ENCODE measurements at places on chromosomes 7 and 10.

GRCh38 chr7:90931986-90932916 lies 332.0 kb upstream of the FZD1 start:
- DNase-seq = no peak

DNA sequence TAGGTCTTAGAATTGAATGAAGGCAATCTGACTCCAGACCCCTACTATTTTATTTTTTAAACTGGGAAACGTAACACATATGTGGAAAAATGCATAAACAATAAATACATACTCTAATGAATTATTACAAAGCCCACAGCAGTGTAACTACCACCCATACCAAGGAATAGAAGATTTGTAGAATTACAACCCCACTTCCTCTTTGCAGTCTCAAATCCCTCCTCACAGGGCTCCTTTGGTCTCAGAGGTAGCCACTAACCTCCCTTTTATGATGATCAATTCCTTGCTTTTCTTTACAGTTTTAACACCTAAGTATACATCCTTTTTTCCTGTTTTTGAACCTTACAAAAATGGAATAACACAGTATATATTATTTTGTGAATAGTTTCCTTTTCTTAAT lies 6.7 kb upstream of the CCDC126 start:
- no peak for DNase-seq

- no peak for DNase-seq
These were observed 268.0 kb downstream of the FRMD4A start for GRCh38 chr10:14062528-14063260.

- no peak for DNase-seq
These were observed 22.3 kb downstream of the CHST15 start for GRCh38 chr10:124071141-124071540.

- DNase-seq = no peak
These were observed 4.5 kb downstream of the TNS3 start for GRCh38 chr7:47577321-47577919.

GRCh38 chr10:15316145-15316544 lies 54.9 kb downstream of the FAM171A1 start:
- DNase-seq = no peak

DNA sequence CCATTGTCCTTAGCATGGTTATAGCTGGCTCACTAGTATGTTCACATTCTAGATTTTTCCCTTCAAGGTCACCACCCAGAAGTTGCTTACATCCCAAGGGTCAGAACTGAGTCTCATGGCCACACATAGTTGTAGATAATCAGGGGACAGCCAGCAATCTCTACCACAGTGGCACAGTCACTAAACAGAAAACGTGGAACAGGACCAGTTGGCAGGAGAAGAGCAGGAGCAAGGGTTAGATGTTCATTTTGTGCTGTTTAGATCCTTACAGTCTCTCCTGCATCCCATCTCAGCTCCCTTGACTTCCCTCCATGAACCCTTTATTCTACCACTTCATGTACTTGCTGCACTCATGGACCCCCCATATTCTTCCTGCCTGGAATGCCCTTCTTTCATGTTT lies 73.9 kb downstream of the LRMDA start:
- no peak for DNase-seq

- DNase-seq = no peak
These were observed 58.9 kb downstream of the FRMPD2 start for GRCh38 chr10:48215486-48216203.

DNA sequence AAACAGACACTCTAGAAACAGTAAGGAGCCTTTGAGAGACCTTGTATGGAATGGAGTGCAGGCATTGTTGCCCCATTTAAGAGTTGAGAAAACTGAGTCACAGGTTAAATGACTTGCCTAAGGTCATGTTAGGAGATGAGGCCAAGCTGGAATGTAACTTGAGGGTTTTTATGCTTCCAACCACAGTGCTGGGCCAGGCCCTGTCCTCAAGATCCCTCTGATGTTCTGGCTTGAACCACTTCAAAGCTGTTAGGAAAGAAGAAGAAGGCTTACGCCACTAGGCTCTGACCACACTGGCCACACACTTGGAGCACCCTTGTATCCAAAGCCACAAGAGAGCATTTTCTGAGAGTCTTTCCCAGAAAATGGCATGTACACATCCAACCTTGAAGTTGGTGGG lies 42.7 kb downstream of the PLAU start:
- DNase-seq = no peak

DNA sequence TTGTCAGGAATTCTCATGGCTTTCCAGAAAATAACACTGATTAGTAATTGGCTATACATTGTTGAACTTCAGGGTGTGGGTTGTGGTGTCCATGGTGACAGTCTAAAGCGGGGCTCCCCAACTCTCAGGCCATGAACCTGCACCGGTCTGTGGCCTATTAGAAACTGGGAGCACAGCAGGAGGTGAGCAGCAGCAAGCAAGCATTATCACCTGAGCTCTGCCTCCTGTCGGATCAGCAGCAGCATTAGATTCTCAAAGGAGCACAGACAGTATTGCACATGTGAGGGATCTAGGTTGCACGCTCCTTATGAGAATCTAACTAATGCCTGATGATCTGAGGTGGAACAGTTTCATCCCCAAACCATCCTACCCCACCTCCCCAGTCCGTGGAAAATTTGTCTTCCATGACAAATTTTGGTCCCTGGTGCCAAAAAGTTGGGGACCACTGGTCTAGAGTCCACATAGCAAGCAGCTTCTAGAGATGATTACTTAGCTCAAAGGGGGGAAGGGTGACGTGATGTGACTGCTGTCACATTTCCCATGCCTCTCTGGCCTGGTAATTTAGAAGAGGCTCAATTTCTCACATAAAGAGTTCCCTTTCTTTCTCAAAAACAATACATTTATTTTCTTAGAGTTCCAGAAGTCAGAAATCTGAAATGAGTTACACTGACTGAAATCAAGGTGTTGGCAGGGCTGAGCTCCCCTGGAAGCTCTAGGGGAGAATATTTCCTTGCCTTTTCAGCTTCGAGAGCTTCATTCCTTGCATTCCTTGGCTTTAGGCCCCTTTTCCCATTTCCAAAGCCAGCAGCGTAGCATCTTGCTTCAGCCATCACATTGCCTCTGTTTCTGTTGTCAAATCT lies 17.6 kb upstream of the FAM221A start:
- no peak for DNase-seq

- peak; percentile 28 for DNase-seq
These were observed 5.4 kb downstream of the PSD start for GRCh38 chr10:102413053-102413705.

- DNase-seq = no peak
These were observed at the start of gene CFAP46 for GRCh38 chr10:132942101-132943057. TSS of gene CFAP46 (minus strand) at chr10:132942570. CDS start at chr10:132942484, 86 bp downstream.

- no peak for DNase-seq
These were observed 32.3 kb downstream of the SLC39A12 start for GRCh38 chr10:17984056-17984455.

DNA sequence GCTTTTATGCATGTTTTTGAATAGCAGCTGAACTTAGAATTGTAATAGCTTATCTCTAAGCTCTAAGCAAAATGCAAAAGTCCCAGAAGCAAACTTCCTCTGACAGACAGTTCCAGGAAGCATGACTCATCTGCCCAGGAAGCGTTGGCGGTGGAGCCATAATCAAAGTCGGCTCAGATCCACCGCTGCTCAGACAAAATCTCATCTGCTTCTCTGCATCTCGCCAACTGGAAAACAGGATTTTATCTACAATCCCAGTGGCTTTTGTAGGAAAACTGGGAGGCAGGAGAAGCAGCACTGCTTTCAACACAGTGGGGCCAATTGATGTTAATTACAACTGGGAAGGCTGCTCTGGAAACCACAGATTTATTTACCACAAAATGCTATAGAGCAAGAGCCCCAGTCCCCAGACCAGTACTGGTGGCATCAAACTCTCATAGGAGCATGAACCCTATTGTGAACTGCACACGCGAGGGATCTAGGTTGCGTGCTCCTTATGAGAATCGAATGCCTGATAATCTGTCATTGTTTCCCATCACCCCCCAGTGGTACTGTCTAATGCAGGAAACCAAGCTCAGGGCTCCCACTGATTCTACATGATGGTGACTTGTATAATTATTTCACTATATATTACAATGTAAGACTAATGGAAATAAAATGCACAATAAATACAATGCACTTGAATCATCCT lies 99.9 kb downstream of the CUBN start:
- DNase-seq = peak; percentile 91

GRCh38 chr10:48579251-48579960 lies 25.5 kb downstream of the ARHGAP22 start:
- no peak for DNase-seq

GRCh38 chr10:129293991-129294700 lies 172.9 kb upstream of the MGMT start:
- DNase-seq = no peak

GRCh38 chr10:49057231-49057880 lies 58.0 kb downstream of the VSTM4 start:
- DNase-seq = no peak

DNA sequence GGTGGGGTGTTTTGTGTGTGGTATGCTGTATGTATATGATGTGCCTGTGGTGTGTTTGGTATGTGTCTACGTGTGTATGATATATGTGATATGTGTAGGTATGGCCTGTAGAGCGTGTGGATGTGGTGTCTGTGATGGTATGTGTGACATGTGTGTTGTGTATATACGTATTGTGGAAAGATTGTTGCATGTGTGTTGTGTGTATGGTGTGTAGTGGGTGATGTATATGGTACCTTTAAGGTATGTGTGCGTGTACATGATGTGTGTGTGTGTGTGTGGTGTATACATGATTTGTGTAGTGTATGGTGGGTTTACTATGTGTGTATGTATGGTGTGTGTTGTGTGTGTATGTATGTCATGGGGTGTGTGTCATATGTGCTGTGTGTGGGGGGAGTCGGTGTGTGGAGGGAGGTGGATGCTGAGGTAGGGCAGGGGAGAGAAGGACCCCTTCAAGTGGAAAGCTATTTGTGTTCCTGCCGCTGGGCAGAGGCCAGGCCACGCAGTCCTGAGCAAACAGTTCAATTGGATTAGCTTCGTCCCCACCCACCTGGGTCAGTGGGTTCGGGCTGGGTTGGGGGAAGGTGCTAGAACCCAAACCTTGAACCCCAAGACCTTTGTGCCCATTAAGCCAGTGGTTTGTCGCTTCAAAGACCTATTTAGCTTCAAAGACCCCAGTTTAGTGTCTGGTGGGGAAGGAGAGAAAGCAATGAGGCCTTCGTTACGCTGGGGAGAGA lies 1.9 kb upstream of the TRPV6 start:
- no peak for DNase-seq

GRCh38 chr7:144622745-144623144 lies 213.1 kb downstream of the TPK1 start:
- no peak for DNase-seq

- no peak for DNase-seq
These were observed 145.2 kb upstream of the PFKP start for GRCh38 chr10:2921956-2922680.

DNA sequence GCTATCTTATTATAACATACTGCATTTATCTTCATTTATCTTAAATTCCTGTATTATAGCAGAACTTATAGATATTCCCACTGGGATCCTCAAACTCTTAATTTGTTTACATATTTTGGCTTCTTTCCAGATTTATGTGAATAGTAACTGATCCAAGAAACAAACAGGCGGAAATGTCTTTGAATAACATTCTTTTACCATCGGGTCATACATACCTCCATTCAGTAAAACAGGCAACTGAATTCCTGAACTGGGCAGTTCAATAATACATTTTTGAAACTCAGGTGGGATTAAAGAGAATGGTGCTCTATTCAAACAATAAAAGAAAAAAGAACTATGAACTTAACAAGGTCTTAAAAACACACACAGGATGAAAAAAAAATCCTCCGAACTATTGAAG lies 337.4 kb downstream of the CRPPA start:
- DNase-seq = no peak

GRCh38 chr10:2839081-2839725 lies 228.1 kb upstream of the PFKP start:
- peak; percentile 1 for DNase-seq

- no peak for DNase-seq
These were observed 407.4 kb downstream of the KCNMA1 start for GRCh38 chr10:77230194-77230593.

GRCh38 chr10:72126184-72126871 lies 38.0 kb upstream of the SPOCK2 start:
- DNase-seq = no peak

- no peak for DNase-seq
These were observed 79.5 kb upstream of the FAM133B start for GRCh38 chr7:92669616-92670165.

GRCh38 chr10:79046741-79047583 lies 21.8 kb upstream of the ZMIZ1 start:
- DNase-seq = no peak
